Activated CD8-positive, alpha-beta memory T cell treated with anti-CD3 and anti-CD28 coated beads for 48 hours (primary cell): ENCODE measurements at places on chromosomes 2 and 18.

GRCh38 chr2:149160701-149161217, 122.3 kb downstream of the LYPD6B start:
- DNase-seq: peak; percentile 10

GRCh38 chr2:40955635-40956034, 503.7 kb upstream of the SLC8A1 start:
- DNase-seq: no peak

DNA sequence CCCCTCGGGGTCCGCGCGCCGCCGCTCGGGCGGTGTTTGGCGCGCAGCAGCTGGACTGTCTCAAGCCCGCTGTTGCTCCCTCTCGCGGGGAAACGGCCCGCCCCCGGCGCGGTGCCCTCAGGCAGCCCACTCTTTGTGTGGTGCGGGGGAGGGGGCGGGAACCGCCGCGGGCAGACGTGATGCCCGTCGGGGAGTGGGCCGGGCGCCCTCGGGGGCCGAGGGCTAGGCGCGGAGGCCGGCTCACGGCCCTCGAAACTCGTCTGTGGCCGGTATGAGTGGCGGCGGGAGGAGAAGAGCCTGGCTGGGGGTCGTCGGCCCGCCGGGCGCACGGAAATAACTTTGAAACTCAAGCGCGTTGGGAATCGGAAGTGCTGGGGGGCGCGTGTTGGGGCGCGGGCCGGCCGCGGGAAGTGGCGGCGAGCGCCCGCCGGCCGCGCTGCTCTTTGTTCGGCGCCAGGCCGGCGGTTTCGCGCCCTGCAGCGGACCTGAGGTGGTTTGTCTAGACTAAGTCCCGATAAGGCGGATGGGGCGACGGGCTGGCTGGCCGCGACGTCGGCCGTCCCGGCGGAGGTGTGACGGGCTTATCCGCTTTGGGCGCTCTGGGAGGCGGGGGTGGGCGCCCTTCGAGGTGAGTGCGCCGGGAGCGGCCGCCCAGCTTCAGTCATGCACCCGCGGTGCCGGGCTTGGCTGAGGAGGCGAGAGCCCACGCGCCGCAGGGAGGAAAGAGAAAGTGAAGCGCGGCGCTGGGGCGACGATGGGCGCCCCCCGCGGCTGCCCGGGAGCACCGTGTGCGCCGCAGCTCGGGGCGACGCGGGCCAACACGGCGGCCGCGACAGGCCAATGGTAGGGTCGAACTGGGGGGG, 679 bp downstream of the PTMA start:
- DNase-seq: no peak

DNA sequence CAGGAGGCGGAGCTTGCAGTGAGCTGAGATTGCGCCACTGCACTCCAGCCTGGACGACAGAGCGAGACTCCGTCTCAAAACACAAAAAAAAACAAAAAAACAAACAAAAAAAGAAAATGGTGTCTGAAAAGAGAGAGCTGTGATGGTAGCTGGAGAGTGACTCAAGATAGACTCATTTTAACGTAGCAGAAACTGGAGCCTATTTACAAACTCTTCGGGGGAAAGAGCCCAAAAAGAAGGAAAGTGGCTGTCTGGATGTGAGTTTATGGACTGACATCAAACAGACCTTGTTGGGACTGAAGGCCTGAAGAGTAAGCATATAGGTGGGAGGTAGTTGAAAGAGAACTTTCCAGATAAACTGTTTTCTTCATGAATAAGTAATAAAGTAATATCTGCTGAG, 51.8 kb downstream of the LIMS1 start:
- no peak for DNase-seq

DNA sequence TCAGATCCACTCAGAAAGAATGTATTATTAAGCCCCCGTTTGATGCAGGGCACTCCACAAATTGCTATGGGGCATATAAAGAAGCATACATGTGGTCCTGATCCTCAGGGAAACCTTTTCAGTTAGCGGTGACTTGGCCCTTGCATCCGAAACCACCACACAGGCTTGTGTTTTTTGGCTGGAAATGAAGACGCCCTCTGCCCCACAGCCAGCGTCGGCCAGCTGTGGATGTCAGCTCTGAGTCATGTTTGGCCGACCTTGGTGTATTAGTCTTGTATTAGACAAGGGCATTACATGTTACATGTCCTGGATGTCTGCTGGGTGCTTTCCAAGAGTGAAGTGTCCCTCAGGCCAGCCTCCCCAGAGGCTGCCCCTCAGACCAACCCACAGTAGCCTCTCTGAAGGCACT, 107.6 kb upstream of the MAP3K20 start:
- DNase-seq: no peak

- DNase-seq: no peak
Measured at GRCh38 chr2:232873292-232873908, 3.3 kb downstream of the SNORC start.

GRCh38 chr2:215363461-215364156, 51.8 kb downstream of the ATIC start:
- DNase-seq: no peak

GRCh38 chr2:136582628-136583205, 182.6 kb upstream of the THSD7B start:
- no peak for DNase-seq

GRCh38 chr2:212842544-212843185, 304.1 kb upstream of the ERBB4 start:
- no peak for DNase-seq

DNA sequence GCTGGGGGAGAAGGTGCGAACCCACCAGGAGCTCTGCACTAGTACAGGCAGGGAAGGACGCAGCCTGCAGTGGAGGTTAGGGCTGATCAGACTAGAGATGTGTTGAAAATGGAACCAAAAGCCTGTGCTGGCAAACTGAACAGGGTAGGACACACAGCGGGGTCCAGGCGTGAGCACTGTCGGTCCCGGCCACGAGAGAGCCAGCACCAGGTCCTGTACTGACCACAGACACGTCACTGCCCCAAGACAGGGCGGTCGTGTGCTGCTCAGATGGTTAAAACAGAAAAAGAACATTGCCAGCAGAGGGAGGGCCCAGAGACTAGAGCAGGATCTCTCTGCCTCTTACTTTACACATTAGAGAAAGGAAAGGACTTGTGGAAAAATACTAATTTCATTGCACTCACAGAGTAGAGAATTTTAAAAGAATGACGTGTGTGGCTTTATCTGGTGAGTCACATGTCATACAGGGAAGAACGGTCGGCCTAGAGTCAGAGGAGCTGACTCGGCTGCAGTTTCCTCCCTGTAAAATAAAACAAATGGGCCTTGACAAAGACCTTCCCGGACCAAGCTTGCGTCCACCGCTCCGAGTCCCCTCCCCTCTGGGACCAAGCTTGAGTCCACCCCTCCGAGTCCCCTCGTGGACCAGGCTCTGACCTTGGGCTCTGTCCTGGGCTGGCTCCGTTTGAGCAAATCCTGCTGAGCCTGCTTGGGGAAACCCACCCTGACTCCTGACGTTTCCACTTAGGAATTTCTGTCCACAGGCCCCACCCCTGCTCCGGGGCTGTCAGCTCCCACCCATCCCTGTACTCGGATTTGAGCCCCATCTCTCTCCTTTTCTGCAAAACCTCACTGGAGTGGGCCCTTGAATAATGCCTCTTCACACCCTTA, 16.7 kb upstream of the ADI1 start:
- no peak for DNase-seq

- no peak for DNase-seq
Measured at GRCh38 chr2:215931256-215931903, 82.0 kb downstream of the MREG start.

- no peak for DNase-seq
Measured at GRCh38 chr18:939958-940357, 35.3 kb downstream of the ADCYAP1 start.

DNA sequence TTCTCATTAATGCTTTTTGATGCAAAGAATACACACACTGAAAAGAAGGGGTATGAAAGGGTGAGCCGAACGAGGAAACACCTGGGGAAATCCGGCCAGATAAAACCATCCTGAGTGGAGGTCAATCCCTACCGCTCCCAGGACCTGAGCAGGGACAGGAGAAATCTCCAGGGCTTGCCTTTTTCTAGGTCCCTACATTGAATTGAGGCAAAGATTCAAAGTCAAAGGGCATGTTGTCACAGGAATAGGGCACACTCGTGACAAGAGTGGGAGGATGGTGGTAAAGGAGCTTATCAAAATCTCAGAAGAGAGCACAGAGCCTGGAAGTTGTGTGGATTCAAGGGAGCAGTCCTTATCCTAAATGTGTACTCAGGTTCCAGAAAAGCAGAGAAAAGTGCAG, 61.2 kb upstream of the ACKR3 start:
- no peak for DNase-seq

GRCh38 chr18:28767727-28768211, 590.8 kb upstream of the CDH2 start:
- DNase-seq: no peak

GRCh38 chr18:58618822-58619595, 9.9 kb downstream of the ALPK2 start:
- DNase-seq: no peak

- DNase-seq: no peak
Measured at GRCh38 chr2:240303896-240304745, 131.3 kb upstream of the GPC1 start.

DNA sequence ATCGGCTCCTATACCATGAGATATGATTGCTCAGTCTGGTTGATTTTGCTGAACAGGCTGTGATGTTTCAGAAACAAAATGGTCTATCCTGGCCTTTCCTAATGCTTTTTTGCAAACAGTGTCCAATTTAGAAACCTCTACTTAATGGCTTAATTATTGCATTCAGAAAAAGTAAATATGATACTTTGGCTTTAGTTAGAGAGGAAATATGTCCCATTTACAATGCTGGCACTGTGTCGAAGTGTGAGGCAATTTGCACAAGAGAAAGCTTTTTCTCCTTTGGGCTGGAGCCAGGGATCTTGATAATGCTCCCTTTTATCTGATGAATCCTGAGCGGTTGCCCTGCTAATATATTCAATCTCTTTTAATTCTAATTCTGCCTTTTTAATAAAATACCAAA, 418.9 kb downstream of the EPHA4 start:
- DNase-seq: no peak

DNA sequence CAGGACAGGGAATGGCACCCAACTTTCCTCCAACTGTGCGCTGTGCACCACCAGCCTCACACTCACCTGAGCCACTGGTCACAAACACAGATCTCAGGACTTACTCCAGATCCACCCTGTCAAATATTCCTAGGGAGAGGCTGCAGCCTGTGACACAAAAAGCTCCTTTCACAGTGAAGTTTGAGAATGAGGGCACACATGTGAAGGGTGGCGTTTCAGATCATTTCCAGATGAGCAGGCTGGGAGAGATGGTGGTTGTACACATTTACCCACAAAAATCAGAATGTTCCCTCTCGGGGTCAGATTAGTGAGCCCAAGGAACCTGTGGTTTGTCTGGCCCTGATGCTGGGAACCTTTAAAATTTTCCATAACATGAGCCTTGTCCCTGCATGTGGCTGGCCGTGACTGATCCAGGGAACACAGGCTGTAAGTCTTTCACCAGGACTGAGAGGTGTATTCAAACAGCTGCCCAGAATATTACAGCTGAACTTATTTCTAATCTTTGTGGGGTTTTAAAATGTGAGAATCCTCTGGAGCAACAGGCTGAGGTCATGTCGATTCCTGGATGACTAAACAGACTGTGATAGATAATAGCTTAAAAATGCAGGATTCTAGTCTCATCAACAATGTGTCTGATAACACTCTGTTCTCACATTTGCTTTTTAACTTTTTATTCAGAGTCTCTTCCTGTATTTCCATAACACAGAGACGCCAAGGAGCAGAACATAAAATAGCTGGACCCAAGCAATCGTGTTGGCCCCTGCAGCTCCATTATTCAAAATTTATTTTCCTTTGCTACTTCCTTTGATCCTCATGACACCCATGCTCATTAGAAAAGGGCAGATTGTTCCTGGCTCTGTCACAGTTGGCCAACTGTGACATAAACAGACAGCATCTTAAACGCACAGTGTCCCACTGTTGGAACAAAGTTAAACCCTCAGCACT, 35.5 kb downstream of the IL1R2 start:
- DNase-seq: no peak

- DNase-seq: no peak
Measured at GRCh38 chr2:33354981-33355380, 121.5 kb upstream of the RASGRP3 start.

DNA sequence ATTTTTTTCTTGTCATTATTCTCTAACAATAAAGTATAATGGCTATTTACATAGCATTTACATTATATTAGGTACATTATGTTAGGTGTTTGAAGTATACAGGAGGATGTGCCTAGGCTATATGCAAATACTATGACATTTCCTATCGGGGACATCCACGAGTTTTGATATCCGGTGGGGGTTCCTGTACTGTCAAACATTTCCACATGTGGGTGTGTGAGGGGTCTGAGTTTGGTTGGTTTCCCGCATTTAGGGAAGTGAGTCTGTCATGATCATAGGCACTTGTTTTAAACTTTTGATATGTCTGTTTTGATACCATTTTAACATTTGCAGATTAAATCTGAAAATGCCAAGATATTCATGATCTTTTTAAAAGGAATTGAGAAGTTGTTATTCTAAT, 76.0 kb downstream of the CEP192 start:
- no peak for DNase-seq

DNA sequence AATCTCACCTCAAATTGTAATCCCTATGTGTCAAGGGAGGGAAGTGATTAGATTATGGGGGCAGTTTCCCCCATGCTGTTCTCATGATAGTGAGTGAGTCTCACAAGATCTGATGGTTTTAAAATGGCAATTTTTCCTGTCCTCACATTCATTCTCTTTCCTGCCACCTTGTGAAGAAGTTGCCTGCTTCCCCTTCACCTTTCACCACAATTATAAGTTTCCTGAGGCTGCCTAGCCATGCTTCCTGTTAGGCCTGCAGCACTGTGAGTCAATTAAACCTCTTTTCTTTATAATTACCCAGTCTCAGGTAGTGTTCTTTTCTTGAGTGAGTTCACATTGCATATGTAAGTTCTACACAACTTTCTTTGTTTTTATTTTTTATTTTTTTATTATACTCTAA, 271.5 kb downstream of the EXOC6B start:
- no peak for DNase-seq

GRCh38 chr2:74148457-74149246, 940 bp upstream of the BOLA3 start:
- no peak for DNase-seq

GRCh38 chr18:32879497-32879896, 106.7 kb upstream of the KLHL14 start:
- DNase-seq: no peak

- DNase-seq: no peak
Measured at GRCh38 chr2:229081411-229081810, 189.7 kb downstream of the PID1 start.

DNA sequence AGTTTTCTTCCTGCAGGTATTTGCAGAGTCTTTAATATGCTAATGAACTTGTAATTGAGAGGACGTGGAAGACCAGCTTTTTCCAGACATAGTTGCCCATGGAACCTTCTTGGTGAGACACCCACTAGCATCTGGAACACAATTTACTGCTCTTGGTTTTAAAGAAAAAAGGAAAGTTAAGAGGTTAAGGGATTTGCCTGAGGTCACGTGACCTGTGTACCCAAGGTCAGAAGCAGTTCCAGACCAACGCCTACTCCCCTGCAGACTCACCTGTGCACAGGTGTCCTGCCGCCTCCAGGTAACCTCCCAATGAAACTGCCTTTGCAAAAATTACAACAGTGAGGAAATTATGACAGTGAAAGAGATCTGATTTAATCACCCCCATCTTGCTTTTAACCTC, 172.7 kb downstream of the ANAPC1 start:
- no peak for DNase-seq
